ENCODE measurements at places on chromosomes 7 and 10.

- H3K4me1 ChIP-seq = no peaks in the 10 kb centered on the region
- peaks cover 15% of the 10 kb centered on the region for H3K27me3 ChIP-seq
- H3K4me3 ChIP-seq = no peak overlapping the region
- DNase-seq = no peak
Observed at GRCh38 chr10:12841826-12842225, 159.7 kb downstream of the CCDC3 start.

- no peak overlapping the region for H3K4me3 ChIP-seq
- H3K4me1 ChIP-seq = peaks cover 28% of the 10 kb centered on the region
Observed at GRCh38 chr7:74092964-74093471, 9.4 kb downstream of the LIMK1 start.

GRCh38 chr7:24729365-24730017 lies 27.8 kb downstream of the GSDME start:
- H3K4me3 ChIP-seq = no peak overlapping the region
- no peak overlapping the region for H3K27ac ChIP-seq
- H3K27me3 ChIP-seq = peaks cover 31% of the 10 kb centered on the region
- peaks cover 23% of the 10 kb centered on the region for H3K4me1 ChIP-seq
- no peaks in the 10 kb centered on the region for H3K36me3 ChIP-seq

DNA sequence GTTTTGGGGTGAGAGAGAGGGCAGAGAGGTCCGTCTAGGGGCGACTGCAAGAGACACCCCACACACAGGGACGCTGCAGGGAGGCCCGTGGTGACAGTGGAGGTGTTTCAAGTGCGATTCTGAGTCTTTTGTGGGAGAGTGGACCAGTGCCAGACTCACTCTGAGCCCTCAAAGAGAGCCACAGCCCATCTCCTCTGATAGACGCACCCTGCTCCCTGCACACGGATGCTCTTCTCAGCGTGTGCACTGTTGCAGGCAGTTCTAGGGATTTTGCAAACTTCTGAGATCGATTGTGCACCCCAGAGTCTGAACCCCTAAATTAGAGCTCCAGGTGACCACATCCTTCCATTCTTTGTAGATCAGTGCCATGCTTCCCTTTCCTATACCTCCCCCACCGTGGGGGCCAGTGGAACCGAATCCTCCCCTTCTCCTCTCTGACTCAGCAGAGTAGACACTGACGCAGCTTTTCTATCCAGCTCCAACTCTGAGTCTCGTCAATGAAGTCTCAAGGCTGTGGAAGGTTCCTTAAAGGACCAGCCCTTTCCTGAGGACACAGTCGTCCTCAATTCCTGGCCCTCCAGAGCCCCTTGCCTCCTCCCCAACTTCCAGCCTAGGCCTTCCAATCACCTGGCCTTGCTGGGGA lies 83.8 kb downstream of the TMEM130 start:
- H3K36me3 ChIP-seq = no peaks in the 10 kb centered on the region
- no peak overlapping the region for H3K27ac ChIP-seq
- no peak overlapping the region for H3K4me3 ChIP-seq
- H3K4me1 ChIP-seq = no peaks in the 10 kb centered on the region
